ENCODE measurements at places on chromosomes 16 and 17.

DNA sequence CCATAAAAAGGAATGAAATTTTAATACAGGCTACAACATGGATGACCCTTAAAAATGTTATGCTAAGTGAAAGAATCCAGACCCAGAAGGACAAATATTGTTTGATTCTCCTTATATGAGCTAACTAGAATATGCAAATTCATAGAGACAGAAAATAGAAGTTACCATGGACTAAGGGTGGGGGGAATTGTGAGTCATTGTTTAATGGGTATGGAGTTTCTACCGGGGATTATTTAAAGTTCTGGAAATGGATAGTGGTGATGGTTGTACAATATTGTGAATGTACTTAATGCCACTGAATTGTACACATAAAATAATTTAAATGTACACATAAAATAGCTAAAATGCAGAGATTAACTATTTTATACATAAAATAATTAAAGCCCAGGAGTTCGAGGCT is 9.2 kb upstream of the MYO18A start:
- no peak for DNase-seq

- DNase-seq, result no peak
These were observed 284.3 kb upstream of the CDH11 start for GRCh38 chr16:65406116-65406515.

- DNase-seq, result peak; percentile 85
These were observed 10.5 kb downstream of the ST3GAL2 start for GRCh38 chr16:70428178-70428998.

- peak; percentile 95 for DNase-seq
These were observed 23.6 kb upstream of the KRT17 start for GRCh38 chr17:41647940-41648410.

DNA sequence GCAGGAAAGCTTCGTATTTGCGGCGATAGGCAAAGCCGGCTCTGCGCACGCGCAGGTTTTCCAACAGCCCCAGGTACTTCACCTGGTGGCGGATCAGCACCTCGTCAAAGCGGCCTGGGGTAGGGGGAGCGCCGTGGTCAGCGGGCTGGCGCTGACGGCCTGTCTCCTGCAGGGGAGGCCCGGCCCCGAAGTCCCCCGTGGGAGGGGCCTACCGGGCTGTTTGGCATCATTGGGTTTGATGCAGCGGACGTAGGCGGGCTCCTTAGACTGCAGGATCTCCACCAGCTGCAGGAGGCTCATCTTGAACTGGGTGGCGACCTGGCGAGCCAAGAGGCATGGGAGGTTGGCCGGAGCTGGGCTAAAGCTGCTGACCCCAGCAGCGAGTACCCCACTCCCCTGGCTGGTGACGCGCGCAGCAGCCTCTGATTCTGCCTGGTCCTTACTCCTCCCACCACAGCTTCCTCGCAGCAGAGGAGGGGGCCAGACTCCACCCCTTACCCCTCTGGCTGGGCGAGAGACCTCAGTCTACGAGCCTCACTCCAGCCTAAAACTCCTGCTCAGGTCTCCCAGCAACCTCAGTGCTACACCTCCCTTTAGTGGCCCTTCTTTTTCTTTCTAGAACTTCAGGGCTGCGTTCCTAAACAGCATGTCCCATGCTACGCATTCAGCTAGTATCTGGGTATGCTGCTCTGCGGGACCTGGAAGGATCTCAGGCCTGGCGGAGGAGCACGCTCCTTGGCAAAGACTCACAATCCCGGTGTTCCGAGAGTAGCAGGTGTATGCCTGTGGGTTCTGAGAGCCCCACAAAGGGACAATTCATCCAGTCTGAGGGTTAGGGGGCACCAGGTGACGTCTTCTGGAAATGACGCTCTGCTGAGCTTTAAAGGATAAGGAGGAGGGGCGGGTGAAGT is 16.1 kb upstream of the CRK start:
- no peak for DNase-seq

DNA sequence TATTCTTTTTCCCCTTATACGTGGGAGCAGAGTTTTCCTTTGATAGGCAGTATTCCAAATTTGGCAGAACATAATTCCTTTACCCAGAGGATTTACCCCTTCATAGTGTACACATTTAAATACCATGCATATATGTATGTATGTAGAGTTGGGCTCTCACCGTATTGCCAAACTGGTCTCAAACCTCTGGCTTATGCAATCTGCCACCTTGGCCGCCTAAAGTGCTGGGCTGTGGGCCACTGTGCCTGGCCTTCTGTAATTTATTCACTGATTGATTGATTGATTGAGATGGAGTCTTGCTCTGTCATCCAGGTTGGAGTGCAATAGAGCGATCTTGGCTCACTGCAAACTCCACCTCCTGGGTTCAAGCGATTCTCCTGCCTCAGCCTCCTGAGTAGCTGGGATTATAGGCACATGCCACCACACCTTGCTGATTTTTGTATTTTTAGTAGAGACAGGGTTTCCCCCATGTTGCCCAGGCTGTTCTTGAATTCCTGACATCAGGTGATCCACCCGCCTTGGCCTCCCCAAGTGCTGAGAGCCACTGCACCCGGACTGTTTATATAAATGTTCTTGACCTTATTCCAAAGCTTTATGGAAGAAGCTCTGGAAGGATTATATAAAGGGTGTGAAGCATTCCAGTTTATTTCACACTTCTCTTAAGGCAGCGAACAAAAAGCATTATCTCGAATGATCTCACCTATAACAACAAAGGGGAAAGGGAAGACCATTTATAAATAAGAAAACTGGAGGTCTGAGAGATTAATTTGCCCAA is 14.9 kb downstream of the GLG1 start:
- no peak for DNase-seq

GRCh38 chr16:23975293-23975692 is 139.5 kb downstream of the PRKCB start:
- DNase-seq, result peak; percentile 17

DNA sequence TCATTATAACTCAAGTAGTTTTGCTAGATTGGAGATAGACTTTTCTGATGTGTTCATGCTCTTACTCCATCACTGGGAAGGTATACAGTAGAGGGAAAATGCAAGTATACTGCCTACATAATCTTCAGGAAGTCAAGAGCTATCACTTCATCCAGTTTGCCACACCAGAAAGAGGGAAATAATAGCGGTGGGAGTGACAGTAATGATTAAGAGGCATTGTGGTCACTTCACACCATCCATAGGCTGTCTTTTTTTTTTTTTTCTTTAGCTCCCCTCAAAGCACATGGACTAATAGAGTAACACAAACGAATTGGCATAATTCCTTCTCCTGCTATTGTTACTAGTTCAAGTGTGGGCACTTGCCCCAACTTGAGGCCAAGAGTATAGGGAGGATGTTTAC is 28.4 kb upstream of the HLF start:
- no peak for DNase-seq

- no peak for DNase-seq
These were observed 24.4 kb downstream of the YWHAE start for GRCh38 chr17:1375615-1376014.

DNA sequence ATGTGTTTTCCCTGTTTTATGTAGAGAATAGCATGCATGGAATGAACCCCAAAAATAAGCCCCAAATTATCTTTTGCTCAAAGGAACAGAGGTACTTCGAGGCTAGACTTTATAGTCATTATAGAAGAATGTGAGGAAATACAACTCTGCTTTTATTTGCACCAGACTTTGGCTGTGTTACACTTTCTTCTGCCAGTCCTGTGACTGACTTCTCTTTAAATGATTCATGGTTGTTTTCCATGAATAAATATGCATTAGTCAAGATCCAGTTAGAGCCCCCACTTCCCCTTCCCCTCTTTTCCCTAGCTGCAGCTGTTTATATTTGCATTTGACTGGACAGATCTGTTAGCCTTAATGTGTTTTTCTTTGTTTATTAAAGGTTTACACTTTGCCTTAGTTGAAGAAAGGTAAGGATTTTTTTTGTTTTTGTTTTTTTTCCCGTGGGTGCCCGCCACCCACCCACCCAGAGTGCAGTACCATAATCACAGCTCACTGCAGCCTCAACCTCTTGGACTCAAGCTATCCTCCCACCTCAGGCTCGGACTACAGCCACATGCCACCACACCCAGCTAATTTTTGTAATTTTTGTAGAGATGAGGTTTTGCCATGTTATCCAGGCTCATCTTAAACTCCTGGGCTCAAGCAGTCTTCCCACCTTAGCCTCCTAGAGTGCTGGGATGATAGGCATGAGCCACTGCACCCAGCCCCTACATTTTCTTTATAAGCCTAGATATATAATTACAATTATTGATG is 152.6 kb downstream of the CYB561 start:
- no peak for DNase-seq

GRCh38 chr17:73612031-73612472 is 32.2 kb downstream of the SDK2 start:
- no peak for DNase-seq

- DNase-seq, result no peak
These were observed 299.3 kb upstream of the XYLT1 start for GRCh38 chr16:17770104-17770503.

DNA sequence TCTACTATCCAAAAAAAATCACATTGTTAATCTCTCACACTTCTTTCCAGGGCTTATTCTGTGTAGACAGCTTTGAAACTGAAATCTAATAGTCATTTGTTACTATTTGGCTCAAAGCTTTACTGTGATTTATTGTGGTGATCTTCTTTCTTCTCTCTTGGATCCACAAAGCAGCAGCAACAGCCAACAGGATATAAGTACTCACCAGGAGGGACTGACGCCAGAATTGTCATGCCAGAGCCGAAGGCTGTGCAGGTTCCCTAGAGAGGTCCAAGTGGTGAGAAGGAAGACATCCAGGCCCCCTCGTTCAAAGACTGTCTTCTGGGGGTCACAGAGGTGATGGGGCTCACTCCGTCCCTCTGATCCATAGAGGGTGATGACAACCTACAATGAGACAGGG is 33.3 kb downstream of the PKD1L3 start:
- DNase-seq, result no peak

DNA sequence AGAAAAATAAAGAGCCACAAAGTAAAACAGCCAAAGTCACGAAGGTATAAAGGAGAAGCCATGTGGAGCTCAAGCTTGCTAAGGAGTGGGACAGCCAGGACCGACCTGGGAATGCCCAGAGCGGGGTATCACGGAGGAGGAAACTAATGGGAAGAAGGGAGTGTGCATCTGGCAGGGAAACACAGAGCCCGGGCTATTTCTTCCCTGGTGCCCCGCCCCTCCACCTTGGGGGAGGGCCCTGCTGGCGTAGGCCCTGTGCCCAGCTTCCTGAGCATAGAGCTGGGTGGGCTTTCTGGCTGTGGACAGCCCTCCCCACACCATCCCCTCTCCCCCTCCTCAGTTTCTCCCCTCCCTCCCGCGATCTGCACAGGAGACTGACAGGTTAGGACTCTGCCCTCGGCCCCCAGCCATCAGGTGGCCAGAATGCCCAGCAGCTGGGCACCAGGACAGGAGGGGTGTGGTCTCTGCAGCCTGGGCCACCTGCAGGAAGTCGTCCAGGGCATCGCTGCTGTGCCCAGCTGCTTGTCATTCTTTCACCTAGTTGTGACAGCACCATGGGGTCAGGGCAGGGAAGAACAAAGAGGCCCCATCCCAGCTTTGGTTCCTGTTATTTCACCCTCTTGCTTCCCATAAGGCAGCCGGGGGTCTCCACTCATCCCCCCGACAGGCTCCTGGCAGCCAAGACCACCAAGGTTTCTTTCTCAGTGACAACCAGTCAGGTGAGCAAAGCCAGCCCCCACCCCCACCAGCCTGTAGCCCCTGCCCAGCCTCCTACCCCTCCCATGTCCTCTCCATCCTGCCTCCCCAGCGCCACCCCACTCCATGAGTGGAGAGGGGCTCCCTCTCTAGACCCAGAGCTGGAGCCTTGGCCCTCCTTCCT is 7.1 kb upstream of the DCAF7 start:
- DNase-seq, result no peak

DNA sequence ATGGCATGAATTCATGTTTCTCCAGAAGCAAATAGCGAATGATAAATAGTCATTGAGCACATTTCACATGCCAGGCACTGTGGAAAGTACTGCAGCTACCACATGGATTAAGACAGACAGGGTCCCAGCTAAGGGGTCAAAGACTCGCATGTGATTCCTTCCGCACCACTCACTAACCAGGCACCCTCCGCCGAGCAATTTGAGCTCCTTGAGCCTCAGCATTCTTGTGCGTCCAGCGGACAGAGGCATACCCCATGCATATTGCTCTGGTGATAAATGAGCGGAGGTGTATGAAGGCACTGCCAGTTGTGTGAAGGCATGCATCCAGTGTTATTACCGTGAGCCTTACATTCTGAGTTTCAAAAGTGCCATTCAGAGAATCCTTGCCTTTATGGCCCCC is 358.7 kb downstream of the HS3ST4 start:
- no peak for DNase-seq

DNA sequence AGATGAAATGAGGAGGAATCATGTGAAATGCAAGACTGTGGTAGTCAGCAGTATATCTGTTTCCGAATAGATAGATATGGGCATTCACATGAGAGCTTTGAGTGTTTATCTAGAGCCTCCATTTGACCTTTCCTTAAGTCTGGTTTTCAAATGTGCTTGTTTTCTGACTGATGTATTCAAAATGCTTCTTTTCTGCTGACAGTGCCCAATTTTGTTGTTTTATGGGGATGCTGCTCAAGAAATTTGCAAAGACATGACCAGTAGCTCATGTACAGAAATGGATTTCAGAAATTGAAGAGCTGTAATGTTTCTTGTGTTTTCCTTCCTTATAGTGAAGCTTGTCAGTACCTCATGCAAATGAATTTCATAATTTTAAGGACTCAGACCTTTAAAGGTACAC is 903.4 kb upstream of the CDH8 start:
- no peak for DNase-seq

DNA sequence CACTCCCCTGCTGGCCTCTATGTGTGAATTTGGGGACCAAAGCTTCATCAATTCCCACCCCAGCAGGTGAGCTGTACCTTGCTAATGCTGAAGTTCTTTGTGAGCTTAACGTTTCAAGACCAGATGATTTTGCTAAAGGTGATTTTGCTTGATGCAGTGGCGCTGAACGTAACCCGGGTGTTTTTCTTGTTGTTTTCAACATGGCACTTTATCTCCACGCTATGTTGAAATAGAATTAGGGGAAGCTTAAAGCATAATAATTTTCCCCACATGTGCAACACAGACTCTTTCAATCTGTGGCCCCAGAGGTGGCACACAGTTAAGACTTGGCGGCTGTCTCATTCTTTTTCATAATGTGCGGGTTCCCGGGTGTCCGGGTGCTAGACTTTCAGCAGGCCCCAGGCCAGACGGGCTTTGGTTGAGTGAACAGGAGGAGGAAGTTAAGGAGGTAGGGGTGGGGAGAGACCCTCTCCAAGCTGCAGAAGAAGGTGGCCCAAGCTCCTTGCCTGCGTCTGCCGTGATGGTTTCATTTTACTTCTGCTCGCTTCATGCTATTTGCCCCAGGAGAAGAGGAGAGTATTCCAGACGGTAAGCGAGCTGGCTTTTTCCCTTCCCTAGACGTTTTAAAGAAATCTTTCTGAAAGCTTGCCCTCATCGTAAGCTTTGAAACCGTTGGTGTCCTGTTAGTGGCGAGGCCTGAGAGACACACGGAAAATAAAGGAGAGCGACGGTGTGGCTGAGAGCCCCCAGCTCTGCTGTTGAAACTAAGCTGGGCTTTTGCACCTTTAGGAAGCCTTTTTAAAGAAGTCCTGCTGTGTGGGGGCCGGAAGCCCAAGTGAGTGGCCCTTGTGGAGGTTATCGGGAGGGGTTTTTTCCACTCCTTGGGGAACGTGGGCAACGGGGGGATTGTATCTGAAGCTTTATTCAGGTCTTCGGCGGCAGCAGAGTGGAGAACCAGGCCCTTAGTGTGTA is 4.2 kb downstream of the FOXC2 start:
- no peak for DNase-seq

Data from activated CD4-positive, alpha-beta T cell treated with anti-CD3 and anti-CD28 coated beads for 36 hours (primary cell).